ENCODE measurements at places on chromosomes 13 and 19.

- no peak for DNase-seq
Measured at GRCh38 chr19:2619076-2619475, 83.4 kb downstream of the GNG7 start.

DNA sequence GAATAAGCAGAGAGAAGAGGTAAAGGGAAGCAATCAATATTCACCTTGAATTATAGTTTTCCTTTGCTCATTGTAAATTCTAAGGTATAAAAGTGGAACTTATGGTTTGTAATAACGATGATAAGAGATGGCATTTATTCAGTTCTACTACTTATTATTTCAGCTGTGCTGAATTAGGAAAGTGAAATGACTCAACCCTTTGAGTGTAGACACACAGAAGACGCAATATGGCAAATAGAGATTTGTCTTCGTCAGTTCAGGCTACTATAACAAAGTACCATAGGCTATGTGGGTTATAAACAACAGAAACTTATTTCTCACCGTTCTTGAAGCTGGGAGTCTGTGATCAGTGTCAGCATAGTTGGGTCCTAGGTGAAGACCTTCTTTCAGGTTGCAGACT is 713.0 kb upstream of the PCDH9 start:
- no peak for DNase-seq

DNA sequence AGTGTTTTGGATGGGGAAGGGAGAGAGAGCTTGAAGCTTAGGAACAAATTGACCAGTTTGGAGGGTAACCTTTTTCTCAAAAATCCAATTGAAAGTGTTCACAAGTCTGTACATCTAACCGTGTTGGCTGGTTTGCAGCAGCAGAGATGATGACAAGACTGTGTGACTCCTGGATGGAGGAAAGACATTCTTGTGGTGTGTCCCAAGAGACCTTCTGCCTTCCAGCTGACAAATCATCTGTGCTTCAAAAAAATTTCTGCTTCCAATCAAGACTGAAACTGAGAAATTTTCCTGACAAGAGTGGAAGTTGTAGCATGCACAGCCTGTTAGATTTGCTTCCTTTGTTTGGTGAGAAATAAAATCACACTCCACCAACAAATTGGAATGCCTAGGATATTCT is 56.2 kb downstream of the LACC1 start:
- DNase-seq: no peak

DNA sequence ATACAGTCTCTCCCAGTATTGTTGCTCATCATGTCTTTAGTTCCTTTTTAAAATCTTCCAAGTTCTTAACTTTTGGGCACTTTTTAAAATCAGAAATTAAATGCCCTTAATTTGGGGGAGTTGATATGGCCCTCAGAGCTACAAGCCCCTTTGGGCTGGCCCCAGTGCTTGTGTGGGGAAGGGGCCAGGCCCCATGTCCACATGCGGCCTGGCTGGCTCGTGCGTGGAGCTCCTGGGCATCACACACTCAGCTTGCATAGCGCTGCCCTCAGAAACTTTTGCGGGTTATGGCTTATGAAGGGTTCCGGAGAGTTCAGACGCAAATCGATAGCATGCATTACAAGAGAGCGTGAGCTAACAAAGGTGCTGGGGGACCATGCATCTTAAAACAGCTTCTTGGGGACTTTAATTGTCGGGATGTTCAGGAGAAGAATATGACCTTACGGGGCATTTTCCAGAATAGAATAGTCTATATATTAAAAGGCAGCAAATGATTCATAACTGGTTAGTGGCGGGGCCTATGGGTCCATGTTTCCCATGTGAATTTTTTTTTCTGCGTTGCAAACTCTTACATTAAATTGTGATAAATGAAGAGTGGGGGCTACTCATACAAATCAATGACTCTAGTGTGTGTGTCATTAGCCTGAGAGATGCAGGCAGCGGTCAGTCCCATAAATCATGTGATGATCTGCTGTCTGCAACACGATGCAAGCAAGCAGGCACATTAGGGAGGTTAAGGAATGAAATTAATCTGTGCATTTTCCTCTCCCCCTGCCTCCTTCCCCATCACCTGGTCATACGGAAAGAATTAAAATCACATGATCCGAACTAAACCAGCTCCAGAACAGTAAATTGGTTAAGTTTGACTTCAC is 185.8 kb upstream of the TSHZ3 start:
- DNase-seq: no peak

DNA sequence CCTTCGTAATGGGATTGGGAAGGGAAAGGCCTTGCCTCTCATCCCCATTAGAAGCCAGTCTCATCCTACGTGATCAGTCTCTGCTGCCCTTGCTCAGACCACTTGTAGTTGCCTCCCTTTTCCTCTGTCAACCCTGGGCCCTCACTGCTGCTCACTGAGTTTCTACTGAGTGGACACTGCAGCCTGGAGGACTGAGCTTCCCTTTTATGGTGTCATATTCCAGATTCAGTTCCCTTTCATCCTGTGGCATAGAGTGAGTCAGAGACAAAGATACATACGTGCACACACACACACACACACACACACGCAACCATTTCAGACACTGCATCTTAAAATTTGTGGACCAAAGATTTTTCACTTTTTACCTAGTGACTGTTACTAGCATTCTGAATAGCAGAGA is 56.6 kb downstream of the COG3 start:
- no peak for DNase-seq

DNA sequence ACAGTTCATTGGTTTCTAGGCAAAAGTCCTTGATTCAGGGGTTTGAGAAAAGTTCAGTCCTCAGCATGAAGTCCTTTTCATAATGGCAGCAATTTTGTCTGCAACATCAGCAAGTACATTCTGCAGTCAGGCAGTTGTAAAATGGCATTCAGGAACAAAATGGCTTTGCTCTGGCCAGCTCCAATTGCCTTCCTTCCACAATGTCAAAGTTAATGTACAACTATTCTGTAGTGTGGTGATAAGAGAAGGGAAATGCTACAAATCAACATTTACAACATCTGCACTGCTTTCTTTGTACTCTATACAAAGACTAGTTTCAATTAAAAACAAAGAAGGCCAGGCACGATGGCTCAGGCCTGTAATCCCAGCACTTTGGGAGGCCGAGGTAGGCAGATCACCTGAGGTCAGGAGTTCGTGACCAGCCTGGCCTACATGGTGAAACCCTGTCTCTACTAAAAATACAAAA is 1.8 kb upstream of the NEK3 start:
- no peak for DNase-seq

DNA sequence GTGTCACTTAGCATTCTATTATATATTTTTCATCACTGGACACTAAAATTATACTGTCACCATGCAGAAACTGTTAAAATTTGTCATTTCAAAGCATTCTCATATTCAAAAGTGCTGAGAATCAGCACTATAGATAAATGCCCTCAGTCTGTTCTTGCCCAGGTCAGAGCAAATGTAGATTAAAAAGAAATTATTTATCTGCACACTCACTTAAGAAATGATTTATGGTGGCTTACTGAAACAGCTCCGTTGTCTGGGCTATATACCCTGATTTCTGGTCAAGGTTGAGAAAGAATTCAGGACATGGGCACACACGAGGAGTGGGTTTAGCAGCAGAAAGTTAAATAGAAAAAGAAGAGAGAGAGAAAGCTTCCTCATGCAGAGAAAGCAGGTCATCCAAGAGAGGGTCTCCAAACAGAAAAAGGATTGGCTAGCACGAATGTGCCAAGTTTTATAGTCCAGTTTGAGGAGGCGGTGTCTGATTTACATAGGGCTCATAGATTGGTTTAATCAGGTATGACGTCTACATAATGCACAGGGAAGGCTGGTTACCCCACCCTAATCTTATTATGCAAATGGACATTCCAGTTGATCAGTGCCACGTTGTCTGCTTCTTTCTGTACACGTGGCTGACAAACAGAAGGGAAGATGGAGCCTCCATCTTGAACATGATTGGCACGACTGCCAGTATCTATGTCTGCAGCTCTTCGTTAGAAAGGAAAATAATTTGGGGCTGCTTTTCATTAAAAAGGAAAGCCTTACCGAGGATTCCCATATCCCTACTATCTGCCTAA is 47.3 kb upstream of the N4BP2L1 start:
- no peak for DNase-seq

DNA sequence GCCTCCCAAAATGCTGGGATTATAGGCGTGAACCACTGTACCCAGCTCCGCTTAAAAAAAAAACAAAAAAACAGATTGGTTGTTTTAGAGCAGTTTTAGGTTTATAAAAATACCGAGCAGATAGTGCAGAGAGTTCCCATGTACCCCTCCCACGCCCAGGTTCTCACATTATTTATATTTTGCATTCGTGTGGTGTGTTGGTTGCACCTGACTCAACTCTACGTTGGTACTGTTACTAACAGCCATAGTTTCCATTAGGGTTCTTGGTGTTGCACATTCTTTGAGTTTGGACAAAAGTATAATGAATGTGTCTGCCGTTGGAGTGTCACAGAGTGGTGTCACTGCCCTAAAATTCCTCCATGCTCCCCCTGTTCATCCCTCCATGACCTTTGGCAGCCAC is 29.1 kb downstream of the MYO9B start:
- no peak for DNase-seq

GRCh38 chr19:584240-585001 is 5.3 kb upstream of the HCN2 start:
- DNase-seq: peak; percentile 51

DNA sequence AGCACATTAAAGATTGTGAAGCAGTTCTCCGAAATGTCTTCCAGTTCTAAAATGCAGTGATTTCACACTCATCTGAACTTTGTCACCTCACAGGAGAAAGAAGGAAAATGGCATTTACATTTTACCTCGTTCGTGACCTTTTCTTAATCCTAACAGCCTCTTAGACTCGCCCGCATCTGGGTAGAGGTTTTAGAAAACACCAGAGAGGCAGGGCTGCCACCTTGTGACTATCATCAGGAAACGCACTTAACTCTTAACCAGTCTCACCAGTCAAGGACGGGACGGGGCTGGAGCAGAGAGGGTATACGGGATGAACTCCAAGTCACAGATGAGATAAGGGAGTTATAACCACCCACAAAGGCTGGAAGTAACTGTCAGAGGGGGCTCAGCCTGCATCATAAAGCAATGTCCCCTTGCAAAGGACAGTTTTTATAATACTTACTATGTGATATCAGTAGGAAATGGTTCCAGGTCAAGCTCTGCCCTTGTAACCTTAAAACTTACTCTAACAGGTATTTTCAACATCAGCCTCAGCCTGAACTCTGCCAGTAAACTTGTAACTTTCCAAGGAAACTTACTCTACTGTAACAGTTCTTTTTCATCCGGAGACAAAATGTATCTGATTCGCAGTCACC is 8.6 kb upstream of the CEACAM6 start:
- DNase-seq: peak; percentile 23

- no peak for DNase-seq
Measured at GRCh38 chr13:47066226-47066625, 169.4 kb upstream of the HTR2A start.

- DNase-seq: no peak
Measured at GRCh38 chr13:66940113-66940512, 290.0 kb downstream of the PCDH9 start.

DNA sequence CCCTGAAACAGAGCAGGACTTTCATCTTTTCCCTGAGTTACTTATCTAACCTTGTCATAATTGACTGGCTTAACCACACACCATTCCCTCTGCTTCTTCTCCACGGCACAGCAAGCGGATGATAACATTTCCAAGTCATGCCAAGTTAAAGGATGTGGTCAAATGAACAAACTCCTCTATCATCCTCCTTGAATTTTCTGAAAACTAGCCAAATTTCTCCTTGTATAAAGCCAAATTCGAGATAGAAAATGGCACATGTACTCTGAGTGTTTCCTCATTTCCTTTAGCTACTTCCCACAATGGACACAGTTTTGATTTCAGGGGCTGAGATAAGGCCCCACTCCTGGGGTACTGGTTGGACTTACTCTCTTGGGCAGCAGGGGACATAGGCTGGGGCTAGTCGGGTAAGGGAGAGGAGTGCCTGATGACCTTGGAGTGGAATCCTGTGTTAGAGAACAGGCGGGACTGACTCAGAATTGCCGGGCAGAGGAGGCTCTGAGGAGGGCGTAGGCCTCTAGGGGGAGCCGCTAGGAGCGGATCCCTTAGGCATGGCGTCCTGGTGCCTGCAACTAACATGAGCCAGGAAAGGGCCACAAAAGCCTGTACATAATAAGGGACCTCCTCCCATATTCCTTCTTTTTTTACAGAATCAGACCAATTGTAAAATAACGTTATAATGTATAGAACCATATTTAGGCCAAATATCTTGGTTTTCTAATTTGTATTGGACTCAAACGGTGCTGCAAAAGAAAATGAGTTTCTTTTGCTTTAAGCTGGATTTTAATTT is 20.3 kb upstream of the TMTC4 start:
- DNase-seq: no peak

DNA sequence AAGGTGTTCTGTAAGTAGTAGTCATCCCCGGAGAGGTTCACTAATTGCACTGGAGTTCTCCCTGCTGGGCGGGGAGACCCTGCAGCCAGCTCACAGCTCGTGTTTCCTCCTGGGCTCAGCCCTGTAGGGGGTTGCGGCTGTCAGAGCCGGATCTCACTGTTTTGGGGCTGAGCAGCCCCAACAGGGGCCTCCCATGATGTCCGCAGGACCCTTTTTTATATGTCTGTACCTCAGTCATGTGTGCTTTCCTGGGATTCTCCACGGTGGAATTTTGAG is 130.2 kb upstream of the MCF2L start:
- no peak for DNase-seq

DNA sequence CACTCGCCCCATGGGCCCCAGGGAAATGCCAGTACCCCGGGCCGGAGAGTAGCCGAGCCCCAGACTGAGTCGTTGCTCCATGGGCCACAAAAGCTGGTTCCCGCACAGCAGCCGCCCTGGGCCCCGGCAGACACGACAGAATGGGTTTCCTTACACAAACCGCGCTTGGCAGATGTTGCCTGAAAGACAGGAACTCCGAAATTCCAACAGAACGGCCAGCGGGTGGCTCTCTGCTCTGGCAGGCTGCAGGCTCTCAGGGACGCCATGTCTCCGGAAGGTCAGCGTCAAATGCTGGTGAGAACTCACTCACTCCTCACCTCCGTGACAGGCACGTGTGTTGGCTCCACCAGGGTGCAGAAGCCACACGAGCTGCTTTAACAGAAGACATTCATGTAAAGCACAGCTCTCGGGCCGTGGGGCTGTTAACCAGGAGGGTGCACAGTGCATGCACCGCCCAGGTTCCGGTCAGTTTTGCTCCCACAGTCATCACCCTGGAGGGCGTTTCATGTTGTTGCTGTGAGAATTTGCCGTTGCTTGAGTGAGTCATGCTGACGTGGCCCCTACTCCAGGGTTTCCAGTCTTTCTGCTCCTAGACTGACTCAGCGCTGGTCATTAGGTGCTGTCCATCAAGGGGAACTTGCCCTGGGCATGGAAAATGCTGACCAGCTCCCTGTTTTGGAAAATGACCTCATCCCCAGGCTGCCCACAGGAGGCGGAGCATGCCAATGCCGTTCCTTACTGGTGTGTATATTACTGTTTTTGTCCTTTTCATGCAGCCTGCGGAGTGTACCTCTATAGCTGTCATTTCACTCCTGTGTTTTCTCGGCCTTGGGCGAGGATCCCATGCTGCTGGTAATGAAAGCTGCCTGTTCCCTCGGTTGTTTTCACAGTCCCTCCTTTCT is 44.8 kb downstream of the ANKRD10 start:
- DNase-seq: no peak

Data from activated CD4-positive, alpha-beta T cell treated with anti-CD3 and anti-CD28 coated beads for 24 hours (primary cell).